NCI-H1417 (cell line): ENCODE measurements at places on chromosomes 6 and 20.

DNA sequence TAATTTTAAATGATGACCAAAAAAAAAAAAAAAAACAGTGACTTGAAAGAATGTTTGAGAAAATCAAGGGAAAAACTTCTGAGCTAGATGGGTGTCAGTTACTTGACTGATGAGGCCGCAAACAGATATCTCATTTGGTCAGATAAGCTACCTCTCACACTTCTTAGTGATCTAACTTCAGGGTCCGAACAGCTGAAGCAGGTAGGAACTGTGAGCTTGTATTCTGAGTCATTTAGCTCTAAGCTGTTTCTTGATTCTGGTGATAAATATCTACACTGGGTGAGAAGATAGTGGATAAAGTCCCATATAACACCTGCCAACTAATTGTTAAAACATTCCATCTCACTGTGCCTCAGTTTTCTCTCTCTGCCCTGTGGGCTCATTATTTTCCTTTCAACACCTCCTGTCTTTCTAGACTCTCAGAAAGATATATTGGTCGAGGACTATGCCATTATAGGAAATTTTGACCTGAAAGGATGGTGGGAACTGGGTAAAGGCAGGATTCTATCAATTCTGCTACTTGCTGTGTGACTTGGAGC, 7.7 kb downstream of the KIF3B start:
- no peak for DNase-seq

GRCh38 chr20:56388882-56389281, 3.1 kb downstream of the AURKA start:
- no peak for DNase-seq

DNA sequence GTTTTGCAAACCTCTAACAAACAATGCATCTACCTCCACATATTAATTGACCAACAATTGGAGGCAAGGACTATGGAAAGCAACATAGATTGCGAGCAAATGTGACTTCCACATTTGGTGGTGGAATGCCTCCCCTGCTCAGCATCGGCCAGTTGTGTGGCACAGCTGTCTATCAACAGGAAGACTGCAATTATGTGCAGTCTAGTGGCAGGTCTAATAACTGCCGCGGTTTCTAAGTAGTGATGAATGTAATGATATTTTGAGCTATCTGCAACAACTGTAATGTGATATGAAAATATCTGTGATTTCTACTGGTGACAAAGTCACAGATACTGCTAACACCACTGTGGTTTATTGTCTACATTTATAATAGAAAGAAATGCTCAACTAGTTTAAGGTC, 56.8 kb downstream of the NCR2 start:
- DNase-seq, result no peak

GRCh38 chr6:124441450-124441849, 520.8 kb upstream of the RNF217 start:
- peak; percentile 60 for DNase-seq

- peak; percentile 4 for DNase-seq
Measured at GRCh38 chr6:144466716-144467115, 181.6 kb downstream of the UTRN start.

- no peak for DNase-seq
Measured at GRCh38 chr20:40467703-40468411, 221.2 kb downstream of the MAFB start.

DNA sequence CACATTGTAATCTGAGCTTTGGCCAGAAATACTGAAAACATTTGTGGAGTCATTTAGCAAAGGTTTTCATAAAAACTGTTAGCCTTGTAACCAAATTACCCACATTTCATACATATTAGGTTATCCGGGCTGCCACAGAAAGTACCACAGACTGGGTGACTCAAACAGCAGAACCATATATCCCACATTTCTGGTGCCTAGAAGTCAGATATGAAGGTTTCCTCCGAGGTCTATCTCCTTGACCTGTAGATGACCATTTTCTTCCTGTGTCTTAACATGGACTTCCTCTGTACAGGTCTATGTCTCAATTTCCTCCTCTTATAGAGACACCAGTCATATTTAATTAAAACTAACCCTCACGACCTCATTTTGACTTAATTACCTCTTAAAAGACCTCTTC, 49.5 kb upstream of the SMIM28 start:
- DNase-seq, result no peak

- DNase-seq, result no peak
Measured at GRCh38 chr20:22008456-22008855, 303.0 kb downstream of the PAX1 start.

GRCh38 chr6:61168878-61169277, 1117.1 kb downstream of the KHDRBS2 start:
- DNase-seq, result no peak

- DNase-seq, result no peak
Measured at GRCh38 chr6:131112249-131112648, 23.0 kb upstream of the AKAP7 start.

DNA sequence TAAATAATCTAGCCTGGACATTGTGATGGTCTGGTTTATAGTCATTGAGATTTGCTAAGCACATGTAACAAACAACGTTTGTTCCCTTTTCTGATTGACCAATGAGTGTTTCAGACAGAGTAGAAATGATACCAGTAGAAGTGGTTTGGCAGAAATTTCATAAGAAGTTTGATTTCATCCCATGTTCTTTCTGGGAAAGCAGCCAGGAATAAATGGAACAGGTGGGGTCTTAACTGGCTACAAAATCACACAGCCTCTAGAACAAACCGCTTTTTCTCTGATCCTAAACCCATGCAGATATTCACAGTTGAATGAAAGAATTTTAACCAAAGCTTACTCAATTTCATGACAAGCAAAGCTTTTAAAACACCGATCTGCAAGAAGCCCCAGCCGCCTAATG, 227.5 kb downstream of the UST start:
- no peak for DNase-seq

- no peak for DNase-seq
Measured at GRCh38 chr20:59176812-59177211, 13.2 kb downstream of the ZNF831 start.

GRCh38 chr6:156925026-156925425, 147.8 kb downstream of the ARID1B start:
- no peak for DNase-seq

- DNase-seq, result peak; percentile 32
Measured at GRCh38 chr6:154868143-154868594, 126.9 kb upstream of the TIAM2 start.

DNA sequence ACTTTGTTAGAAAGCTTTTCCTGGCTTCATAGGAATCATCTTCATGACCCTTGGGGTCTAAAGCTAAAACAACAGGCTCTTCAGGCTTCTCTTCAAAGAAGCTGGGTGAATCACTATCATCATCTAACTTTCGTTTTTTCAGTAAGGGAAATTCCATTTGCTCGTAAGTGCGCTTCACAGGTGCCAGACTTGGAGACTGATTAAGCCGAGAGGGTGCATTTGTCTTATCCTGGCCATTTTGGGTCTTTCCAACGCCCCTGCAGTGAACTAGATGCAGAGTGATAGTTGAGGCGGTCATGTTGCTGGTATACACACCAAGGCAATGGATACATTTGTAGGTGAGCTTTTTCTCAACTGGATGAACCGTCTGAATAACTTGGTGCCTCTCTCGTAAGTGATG, 38.8 kb downstream of the ADNP start:
- DNase-seq, result no peak

- DNase-seq, result no peak
Measured at GRCh38 chr20:10137032-10137431, 81.6 kb upstream of the SNAP25 start.

DNA sequence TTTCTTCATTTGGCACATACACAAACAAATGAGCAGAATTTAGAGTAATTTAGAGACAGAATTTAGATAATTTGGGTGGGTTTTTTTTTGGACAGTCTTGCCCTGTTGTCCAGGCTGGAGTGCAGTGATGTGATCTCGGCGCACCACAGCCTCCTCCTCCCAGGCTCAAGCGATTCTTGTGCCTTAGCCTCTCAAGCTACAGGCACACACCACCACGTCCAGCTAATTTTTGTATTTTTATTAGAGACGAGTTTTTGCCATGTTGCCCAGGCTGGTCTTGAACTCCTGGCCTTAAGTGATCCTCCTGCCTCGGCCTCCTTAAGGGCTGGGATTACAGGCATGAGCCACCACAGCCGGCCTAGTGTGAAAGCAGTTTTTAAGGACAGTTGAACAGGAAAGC, 127.8 kb downstream of the MTHFD1L start:
- DNase-seq, result no peak

DNA sequence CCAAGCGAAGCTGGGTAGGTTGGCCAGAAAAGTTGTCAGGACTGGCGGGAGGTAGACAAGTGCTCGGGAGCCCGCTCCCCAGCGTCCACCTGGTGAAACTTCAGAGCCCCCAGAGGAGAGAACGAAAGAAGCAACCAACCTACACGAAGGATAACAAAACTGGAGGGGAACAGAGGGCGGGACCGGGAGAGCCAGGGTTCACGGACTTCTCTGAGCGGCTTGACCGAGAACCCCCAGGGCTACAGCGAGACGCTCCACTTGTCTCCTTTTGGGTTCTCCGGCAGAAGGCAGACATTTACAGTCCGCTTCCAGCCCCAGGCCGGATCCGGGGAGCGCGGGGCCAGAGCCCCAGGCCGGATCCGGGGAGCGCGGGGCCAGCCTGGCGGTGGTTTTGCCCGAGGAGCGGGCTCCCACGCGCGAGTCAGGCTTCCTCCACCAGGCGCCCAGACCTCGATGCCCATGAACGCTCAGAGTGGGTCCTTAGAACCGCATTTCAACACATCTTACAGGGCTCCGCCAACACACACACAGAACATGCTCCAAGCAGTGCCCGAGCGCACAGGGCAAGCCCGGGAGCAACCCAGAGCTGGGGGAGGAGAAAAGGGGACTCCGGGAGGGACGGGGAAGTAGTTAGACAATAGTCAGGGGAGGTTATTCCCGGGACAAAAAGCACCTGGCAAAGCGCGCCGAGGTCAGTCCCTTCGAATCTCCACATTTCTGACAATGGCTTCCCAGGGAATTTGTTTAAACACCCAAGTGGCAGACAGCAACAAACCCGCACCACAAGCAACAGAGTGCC, 1.1 kb downstream of the PTPRK start:
- DNase-seq, result peak; percentile 78

GRCh38 chr6:33839399-33840047, 35.7 kb upstream of the MLN start:
- DNase-seq, result no peak

- DNase-seq, result no peak
Measured at GRCh38 chr6:115159733-115160132, 816.9 kb upstream of the HS3ST5 start.

DNA sequence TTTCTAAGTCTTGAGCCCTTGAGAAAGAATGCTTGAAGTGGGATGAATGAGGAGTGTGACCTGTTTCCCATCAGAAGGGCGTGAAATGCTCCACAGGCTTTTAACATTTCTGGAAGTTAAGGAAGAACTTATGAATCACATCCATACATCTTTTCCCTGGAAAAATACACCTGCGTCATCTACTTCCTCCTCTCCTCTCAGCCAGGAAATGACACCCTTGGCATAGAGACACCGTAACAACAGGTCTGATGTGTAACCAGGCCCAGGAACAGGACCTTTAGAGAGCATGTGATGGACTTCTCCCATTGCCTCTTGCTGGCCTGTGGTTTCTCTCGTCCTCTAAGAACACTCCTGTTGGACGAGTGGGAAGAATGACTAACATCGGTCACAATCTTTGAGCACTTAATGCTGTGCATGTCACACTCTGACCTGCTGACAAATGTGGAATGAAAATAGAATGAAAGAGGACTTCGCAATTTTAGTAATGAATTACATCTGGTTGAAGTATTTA, 28.5 kb upstream of the CITED2 start:
- no peak for DNase-seq

- DNase-seq, result no peak
Measured at GRCh38 chr20:38197217-38197616, 32.1 kb upstream of the TGM2 start.

GRCh38 chr6:3659748-3660147, 91.8 kb downstream of the PXDC1 start:
- DNase-seq, result no peak

GRCh38 chr20:40807821-40808170, 118.8 kb upstream of the MAFB start:
- no peak for DNase-seq

GRCh38 chr20:8509809-8510208, 377.7 kb downstream of the PLCB1 start:
- DNase-seq, result peak; percentile 26

GRCh38 chr6:159180001-159180400, 10.8 kb downstream of the FNDC1 start:
- no peak for DNase-seq

- no peak for DNase-seq
Measured at GRCh38 chr6:73888050-73888449, 192.0 kb downstream of the CD109 start.

DNA sequence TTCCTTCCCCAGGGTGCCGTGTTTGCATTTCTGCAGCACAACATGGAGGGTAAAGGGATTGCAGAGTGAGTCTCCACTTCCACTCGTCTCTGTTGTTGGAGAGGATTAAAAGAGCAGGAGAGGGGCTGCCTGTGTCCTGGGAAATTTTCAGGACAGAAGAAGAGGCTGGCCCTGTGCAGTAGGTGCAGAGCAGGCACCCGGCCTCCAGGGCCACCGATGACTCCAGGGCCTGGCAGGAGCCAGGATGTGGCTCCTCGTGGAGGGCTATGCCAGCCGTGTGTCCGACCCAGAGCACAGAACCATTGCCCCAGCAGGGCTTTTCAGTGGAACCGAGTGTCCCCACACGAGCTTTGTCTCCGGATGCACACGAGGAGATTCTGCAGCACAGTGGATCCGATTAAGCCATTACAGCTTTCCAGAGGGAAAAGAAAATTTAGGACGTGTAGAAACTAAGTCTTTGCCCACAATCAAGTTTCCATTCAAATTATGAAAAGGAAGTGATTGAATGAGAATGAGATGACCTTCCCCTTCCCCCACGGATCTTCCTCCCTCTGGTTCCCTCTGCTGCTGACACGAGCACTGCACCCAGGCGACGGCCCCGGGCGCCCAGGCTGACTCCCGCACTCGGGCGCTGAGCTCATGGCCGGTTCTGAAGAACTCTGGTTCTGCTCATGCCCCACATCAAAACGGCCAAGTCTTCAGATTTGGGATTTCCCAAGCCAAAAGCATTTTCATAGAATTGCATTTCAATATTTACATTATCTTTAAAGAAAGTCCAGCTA, 43.1 kb upstream of the UNC93A start:
- DNase-seq, result no peak

DNA sequence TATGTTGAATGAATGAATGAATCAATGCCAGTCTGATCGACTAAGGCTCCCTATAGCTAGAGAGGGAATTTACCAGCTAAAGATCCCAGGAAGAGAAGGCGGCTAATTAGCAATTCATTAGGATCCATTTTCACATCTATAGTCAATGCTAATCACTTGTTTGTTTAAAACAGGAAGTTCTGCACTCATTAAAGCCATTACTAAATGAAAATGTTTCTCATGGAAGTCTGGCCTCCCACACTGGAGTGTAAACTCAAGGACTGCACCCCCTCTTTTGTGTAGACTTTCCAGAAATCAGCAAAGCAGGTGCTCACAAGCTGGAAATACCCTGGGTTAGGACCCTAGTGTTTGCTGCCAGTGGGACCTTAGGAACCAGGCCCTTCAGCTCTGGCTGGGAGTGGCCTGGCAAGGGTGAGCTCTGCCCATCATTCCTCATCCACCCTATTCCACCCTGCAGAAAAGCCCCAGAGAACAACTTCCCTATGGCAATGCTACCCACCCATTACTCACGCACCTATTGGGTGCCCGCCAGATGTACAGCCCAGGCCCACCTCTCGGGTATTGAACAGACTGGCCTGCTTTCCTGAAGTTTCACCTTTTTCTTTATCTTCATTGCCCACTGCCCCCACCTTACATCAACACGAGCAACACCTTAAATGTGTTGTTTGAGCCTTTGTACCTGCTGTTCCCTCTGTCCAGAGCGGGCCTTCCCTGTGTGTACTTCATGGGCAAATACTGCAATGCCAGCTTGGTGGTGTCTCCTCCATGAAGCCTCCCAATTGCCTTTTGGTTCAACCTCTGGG, 60.8 kb downstream of the TTI1 start:
- DNase-seq, result no peak
